ENCODE measurements at places on chromosomes 11 and 22.

DNA sequence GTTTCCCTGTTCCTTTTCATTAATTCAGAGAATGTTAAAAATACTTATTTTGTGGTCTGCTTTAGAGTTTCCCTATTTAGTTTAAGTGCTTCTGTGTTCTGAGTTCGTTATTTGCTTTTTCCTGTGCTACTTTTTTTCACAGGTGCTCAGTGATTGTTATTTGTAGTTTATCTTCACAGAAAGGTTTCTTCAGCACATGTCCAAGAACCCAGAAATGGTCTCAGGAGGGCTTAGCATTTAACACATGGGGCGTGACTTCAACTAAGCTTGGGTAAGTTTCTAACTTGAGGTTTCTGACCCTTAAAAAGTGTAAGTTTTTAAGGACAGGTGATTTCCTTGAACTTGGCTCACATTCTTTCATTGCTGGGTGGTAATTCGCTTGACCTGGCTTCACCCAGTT lies 157.3 kb downstream of the AASDHPPT start:
- DNase-seq: no peak

DNA sequence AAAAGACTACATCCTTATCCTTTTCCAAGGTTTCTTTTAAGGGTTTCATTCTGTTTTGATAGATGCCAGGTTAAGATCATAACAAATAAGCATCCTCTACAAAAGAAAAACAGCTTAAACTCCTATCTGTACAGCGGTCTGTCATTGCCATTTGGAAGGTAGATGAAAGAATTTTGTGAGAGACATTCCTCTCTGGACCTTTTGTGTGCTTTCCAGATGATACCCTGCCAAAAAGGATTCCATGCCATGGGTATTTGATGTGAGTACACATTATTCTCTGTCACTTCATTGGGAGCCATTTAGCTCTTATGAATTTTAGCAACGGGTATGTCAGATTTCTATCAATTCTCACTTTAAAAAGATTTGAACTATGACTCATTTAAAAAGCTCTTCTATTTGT lies 153.7 kb downstream of the GRIA4 start:
- DNase-seq: no peak

- DNase-seq: peak; percentile 21
These were observed 10.3 kb upstream of the IGSF9B start for GRCh38 chr11:133966921-133967598.

- DNase-seq: no peak
These were observed 27.9 kb upstream of the RIC3 start for GRCh38 chr11:8196749-8197148.

DNA sequence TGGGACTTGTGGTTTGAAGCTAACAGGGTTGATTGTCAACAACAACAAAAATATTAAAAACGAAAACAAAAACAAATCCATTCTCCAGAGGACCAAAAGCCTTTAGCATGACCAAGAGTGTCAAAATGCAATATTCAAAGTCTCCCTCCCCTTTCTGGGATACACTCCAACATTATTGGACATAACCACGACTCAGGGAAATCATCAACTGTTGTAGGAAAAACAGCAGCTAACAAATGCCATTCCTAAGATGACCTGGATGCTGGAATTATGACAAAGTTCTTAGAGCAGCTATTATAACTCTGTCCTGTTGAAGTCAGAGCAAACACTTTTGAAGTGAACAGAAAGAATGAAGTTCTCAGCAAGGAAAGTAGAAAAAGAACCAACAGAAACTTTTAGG lies 143.0 kb downstream of the TMEM135 start:
- DNase-seq: no peak

GRCh38 chr11:30873924-30874610 lies 287.9 kb upstream of the MPPED2 start:
- DNase-seq: no peak

GRCh38 chr11:1221848-1222311 lies 986 bp upstream of the MUC5B start:
- DNase-seq: no peak

- DNase-seq: no peak
These were observed 38.7 kb upstream of the E2F8 start for GRCh38 chr11:19279451-19279850.

DNA sequence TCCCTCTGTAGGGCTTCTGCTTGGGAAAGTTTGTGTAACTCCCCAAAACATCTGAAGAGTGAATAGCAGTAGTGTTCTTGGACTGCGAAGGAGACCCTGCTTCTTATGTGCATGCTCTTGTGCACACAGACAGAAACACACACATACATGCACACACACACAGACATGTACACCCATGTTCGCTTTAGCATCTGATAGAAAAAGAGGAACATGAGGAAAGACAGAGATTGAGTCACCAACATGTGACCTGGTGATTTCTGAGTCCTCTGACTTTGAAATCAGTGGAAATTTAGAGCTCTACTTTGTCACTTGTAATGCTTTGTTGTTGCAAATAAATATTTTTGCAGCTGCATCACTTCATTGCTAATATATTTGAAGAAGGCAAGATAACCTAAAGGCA lies 23.8 kb downstream of the CD44 start:
- no peak for DNase-seq

- DNase-seq: no peak
These were observed 14.8 kb downstream of the OR5B3 start for GRCh38 chr11:58391879-58392278.

- DNase-seq: no peak
These were observed 513.6 kb downstream of the METTL15 start for GRCh38 chr11:28621753-28622152.

DNA sequence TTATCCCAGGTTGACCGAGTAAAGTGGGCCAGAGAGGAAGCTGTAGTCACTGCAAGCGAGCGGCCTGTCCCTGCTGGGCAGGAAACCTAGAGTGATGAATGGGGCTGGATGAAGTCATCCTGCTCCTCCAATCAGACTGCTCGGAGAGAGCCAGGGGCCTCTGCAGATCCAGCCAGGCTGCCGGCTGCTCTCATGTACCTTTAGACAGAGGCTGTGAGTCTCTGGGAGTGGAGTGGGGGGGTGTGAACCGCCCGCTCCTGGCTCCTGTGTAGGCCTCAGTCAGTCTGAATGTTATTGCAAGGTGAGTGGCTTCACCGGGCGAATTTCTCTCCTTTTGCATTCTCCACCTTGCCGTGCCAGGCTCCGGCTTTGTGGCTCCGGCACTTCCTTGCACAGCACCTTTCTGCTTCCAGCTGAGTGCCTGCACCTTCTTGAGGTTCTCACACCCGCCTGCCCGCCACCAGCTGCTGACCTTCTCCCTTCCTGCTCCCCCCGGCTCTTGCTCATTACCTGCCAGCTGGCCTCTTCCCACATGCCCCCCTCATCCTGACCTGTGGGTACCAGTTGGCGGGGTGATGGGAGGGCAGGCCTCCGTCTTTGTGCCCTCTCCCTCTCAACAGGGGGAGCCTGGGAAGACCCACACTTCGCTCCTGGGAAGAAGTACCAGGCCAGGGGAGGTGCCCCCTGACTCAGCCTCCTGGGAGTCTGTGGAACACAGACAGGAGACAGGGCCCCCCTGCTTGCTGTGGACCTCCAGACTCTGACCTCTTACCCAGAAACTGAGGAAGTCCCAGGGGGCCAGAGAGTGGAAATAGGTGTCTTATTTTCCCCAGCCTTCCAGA lies 79.9 kb downstream of the GRAMD1B start:
- DNase-seq: no peak

- DNase-seq: no peak
These were observed 48.3 kb downstream of the RRAS2 start for GRCh38 chr11:14310679-14311078.

DNA sequence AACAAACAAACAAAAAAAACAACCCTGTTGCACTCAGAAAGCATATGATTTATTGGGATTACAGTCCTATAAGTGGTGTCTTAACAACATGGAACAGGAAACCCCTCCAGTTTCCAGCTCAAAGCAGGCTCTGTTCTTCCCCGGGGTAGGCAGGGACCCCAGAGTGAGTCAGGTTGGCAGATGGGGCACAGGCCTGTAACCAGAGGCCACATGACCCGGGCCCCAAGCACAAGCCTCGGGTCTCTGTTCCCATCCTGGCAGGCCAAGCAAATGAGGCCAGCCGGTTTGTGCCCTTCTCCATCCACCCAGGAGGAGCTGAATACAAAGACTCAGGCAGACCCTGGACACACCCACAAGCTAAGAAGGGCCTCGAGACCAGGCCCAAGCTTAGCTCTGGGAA lies 75.8 kb downstream of the NAT10 start:
- DNase-seq: no peak

- no peak for DNase-seq
These were observed 5.1 kb downstream of the CASTOR1 start for GRCh38 chr22:30284172-30284571.

DNA sequence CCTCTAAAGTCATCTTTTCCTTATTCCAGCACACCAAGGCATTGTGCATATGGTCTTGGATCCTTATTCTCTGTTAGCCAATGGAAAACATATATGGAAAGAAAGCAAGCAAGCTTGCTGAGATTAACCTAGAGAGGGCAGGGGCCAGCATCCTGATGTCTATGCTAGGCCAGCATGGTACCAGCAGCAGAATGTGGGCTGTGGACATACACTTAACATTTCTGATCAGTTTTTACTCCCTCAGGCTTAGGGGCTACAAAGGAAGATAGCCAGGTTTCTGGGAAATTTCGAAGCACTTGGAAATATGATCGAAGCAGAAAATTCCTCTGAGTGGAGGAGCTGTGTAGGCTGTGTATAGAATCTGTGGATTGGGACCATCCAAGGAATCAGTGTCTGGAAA lies 67.0 kb downstream of the ST3GAL4 start:
- DNase-seq: no peak
